ENCODE measurements at places on chromosomes 2 and 18. TPM values are rescaled to one million over a fixed set of nuclear protein-coding genes. Genes with fewer than 3 reads are reported as not detected.

CHRNA1 gene
- 2.7 TPM for total RNA-seq

DNA sequence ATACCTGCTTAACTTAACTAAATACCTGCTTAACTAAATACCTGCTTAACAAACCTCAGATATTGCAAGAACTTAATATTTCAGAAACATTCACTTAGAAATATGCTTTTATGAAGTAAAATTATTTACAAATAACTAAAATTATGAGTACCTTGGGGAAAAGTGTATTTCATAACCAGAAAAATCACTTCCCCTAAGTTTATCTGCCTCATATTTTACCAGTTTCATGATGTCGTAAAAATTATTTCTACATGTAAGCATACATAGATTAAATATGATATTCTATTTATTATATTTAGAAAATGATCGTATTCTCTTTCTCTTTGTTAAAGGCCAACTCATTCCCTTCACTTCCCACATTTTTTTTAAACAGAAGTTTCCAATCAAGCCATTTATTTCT is 41.5 kb upstream of the DSC1 start:
- DNase-seq = no peak

- no peak for DNase-seq
These were observed 166.8 kb upstream of the CHAC2 start for GRCh38 chr2:53600815-53601214.

STK11IP gene
- total RNA-seq = 25.4 TPM

GRCh38 chr2:168369031-168369430 is 87.0 kb upstream of the CERS6 start:
- no peak for DNase-seq

DNA sequence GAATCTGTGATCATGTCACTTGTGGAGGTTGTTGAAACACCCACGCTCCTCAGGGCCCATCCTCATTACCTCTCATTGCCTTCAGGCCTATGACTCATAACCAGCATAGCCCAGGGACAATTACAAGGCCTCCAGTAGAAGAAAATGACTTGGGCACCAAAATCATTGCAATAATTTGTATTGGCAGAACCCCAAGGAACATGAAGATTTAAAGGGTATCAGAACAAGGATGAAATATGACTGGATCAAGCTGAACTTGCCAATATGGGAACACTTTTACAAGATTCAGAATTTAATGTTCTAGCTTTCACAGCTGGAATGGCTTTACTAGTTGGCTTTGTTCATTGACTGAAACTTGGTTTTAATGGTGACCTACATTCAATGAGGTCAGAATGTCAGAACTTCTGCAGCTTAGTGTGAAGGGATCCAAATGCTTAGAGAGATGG is 156.4 kb downstream of the COPS8 start:
- DNase-seq = no peak

DNA sequence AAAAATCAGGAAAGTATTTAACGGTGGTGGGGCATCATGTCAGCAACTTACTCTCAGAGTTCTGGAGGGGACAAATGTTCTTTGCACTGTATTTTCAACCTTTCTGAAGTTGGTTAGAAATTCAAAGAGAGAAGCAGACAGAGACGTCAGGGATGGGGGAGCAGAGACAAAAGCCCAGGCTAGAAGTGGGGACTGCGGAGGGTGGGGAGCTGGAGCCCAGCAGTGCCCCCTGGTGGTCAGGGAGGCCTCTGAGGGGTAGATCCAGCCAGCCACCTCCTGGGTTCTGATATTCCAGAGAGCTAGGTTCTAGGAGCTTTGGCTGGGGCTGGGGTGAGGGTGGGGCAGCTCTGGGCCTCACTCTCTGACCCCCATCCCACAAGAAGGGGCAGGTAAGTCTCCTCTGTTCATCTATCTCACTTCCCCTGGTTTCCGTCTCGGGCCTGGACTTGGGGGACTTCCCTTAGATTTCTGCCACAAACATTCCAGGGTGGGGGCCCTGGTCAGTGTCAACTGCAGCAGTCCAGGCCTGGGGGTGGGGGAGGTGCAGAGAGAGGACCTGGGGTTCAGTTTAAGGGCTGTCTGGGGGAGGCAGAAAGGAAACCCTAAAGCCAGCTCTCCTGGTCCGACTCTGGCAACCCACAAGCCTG is 8.9 kb downstream of the TNS1 start:
- peak; percentile 52 for DNase-seq

GRCh38 chr2:121513597-121514333 is 16.9 kb upstream of the RNU4ATAC start:
- no peak for DNase-seq
